A549 treated with Hydrocortisone at 1 μM for 4 hours (cell line): ENCODE measurements at places on chromosomes 3 and 15. TPM values are rescaled to one million over a fixed set of nuclear protein-coding genes. Genes with fewer than 3 reads are reported as not detected.

The DNASE1L3 gene
- 0.22 to 0.31 TPM in 2 of 5 replicates, not detected in the others for total RNA-seq

The GOLGA6L26 gene
- total RNA-seq = not detected in 5 replicates

The TRAIP gene
- total RNA-seq = 10.8 to 14.1 TPM (median 13.6 TPM) in 5 replicates

The CRABP1 gene
- 0.68 to 2.0 TPM (median 1.1 TPM) in 5 replicates for total RNA-seq

The SLC22A13 gene
- total RNA-seq = 0.05 to 0.06 TPM in 2 of 5 replicates, not detected in the others

The GLCE gene
- total RNA-seq = 13.9 to 19.5 TPM (median 16.2 TPM) in 5 replicates

The FETUB gene
- 0.12 to 0.34 TPM (median 0.15 TPM) in 3 of 5 replicates, not detected in the others for total RNA-seq

The HCLS1 gene
- total RNA-seq = 0.07 to 0.16 TPM (median 0.11 TPM) in 4 of 5 replicates, not detected in the other

The FAM43A gene
- total RNA-seq = 11.9 to 21.9 TPM (median 19.8 TPM) in 5 replicates

The ERICH6 gene
- total RNA-seq = 0.07 TPM in 1 of 5 replicates, not detected in the others

The CNTN3 gene
- total RNA-seq = not detected in 5 replicates
